Mesenteric fat pad (tissue), 1 donor: ENCODE measurements at places on chromosomes 5 and 9. TPM values are rescaled to one million over a fixed set of nuclear protein-coding genes. Genes with fewer than 3 reads are reported as not detected.

DPYSL3 gene
- total RNA-seq = 52.4 TPM

NEURL1B gene
- 35.8 TPM for total RNA-seq

SLC36A3 gene
- total RNA-seq = not detected

DMRT3 gene
- total RNA-seq = 1.1 TPM

GABRA6 gene
- not detected for total RNA-seq

TLE1 gene
- 115 TPM for total RNA-seq

MELK gene
- total RNA-seq = 0.77 TPM

PDZD2 gene
- total RNA-seq = 58.5 TPM

LCN15 gene
- total RNA-seq = 0.32 TPM

SLC46A2 gene
- 0.35 TPM for total RNA-seq

NME5 gene
- total RNA-seq = 0.71 TPM

PPIC gene
- 34.3 TPM for total RNA-seq

SEMA6A gene
- 24.0 TPM for total RNA-seq

FOXD4L5 gene
- not detected for total RNA-seq

CNTNAP3B gene
- total RNA-seq = 20.1 TPM

MUSK gene
- not detected for total RNA-seq

KIF4B gene
- total RNA-seq = not detected

RGS7BP gene
- total RNA-seq = 0.93 TPM

PCDHB5 gene
- total RNA-seq = 1.5 TPM

SAXO1 gene
- not detected for total RNA-seq

ESM1 gene
- not detected for total RNA-seq

CACNA1B gene
- not detected for total RNA-seq

PIP5K1B gene
- 0.74 TPM for total RNA-seq

OGN gene
- total RNA-seq = 9.4 TPM

TSLP gene
- 1.5 TPM for total RNA-seq

TSSK1B gene
- not detected for total RNA-seq

FBXO4 gene
- total RNA-seq = 11.2 TPM
